Activated CD4-positive, alpha-beta T cell treated with anti-CD3 and anti-CD28 coated beads, Interleukin-2, amount 10 ng/mL, durations not matched to agents 24 days and 14 days (primary cell): ENCODE measurements at places on chromosomes 11 and 22. TPM values are rescaled to one million over a fixed set of nuclear protein-coding genes. Genes with fewer than 3 reads are reported as not detected.

Gene RAG1
- total RNA-seq: 0.14 TPM in 1 of 2 replicates, not detected in the other

GRCh38 chr11:115450519-115450918, 53.7 kb downstream of the CADM1 start:
- no peaks in the 10 kb centered on the region for H3K27me3 ChIP-seq
- H3K27ac ChIP-seq: no peak overlapping the region
- no peaks in the 10 kb centered on the region for H3K36me3 ChIP-seq
- H3K4me3 ChIP-seq: no peak overlapping the region

DNA sequence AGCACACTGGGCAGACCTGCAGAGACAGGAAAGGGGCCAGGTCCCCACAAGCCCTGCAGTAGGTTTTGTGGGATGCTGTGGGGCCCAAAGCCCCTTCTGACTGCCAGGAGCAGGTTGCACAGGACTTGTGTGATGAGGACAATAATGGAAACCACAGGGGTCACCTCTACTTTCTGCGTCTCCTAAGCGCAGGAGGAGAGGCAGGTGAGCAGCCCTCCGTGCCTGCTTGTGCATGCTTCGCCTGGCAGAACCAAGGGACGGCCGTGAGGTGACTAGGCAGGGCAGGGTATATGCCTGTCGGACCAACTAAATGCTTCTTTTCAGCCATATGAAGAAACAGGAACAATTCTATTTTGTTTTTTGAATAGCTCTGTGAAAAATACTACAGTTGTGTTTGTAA, 77.9 kb upstream of the PITPNB start:
- no peaks in the 10 kb centered on the region for H3K27me3 ChIP-seq
- no peaks in the 10 kb centered on the region for H3K4me1 ChIP-seq
- no peaks in the 10 kb centered on the region for H3K36me3 ChIP-seq
- H3K4me3 ChIP-seq: no peak overlapping the region

GRCh38 chr11:121964591-121964990, 151.4 kb downstream of the BLID start:
- H3K4me3 ChIP-seq: no peak overlapping the region
- no peaks in the 10 kb centered on the region for H3K36me3 ChIP-seq
- no peaks in the 10 kb centered on the region for H3K27me3 ChIP-seq
- no peak for DNase-seq

DNA sequence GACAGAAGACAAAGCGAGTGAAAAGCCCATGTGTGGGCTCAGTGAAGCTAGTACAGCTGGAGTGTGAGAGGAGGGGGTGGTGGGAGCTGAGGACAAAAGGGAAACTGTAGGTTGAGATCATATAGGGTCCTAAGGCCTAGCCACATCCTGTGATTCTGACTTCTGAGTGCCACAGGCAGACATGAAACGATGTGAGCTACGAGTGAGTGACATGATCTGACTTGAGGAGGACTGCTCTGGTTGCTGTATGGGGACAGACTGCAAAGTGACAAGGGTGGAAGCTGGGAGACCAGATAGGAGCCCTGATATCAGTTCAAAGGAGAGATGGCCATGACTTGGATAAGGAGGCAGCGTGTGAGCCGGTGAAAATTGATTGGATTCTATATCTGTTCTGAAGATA, 85.4 kb downstream of the MICAL2 start:
- peaks cover 70% of the 10 kb centered on the region for H3K4me1 ChIP-seq
- peak; percentile 90 for DNase-seq

DNA sequence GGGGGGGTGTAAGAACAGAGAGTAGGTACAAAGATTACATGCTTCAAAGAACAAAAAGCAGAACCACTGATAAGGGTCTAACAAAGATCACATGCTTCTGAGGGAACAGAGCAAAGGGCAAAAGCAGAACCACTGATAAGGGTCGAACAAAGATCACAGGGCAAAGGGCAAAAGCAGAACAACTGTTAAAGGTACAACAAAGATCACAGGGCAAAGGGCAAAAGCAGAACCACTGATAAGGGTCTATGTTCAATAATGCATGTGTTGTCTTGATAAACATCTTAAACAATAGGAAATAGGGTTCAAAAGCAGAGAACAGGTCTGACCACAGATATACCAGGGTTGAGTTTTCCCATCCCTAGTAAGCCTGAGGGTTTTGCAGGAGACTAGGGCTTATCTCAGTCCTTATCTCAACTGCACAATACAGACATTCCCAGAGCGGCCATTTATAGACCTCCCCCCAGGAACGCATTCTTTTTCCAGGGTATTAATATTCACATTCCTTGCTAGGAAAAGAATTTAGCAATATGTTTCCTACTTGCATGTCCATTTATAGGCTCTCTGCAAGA, 81.9 kb upstream of the PGR start:
- no peaks in the 10 kb centered on the region for H3K36me3 ChIP-seq
- no peaks in the 10 kb centered on the region for H3K4me1 ChIP-seq
- H3K4me3 ChIP-seq: no peak overlapping the region
- H3K27me3 ChIP-seq: no peaks in the 10 kb centered on the region
- DNase-seq: no peak

GRCh38 chr11:130125638-130126037, 33.9 kb upstream of the ST14 start:
- peaks cover 11% of the 10 kb centered on the region for H3K4me1 ChIP-seq
- no peak overlapping the region for H3K27ac ChIP-seq
- DNase-seq: no peak
- no peak overlapping the region for H3K4me3 ChIP-seq
- peaks cover 30% of the 10 kb centered on the region for H3K36me3 ChIP-seq

DNA sequence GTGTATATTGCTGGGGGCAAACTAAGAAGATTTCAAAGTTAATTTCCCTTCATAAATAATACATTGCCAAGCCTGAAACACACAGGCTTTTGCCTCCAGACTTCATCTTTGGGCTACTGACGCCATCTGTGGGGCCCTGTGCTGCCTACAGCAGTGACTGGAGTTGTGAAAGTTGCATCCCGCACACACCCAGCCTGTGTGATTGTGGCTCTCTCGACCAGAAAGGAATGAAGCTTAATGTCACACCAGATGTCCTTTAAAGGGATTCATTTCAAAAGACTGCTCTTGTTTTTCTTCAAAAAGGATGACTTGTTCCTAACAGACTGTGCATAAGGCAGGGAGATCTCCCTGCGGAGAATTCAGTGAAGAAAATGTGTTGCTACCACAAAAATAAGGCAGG, 210.5 kb downstream of the FAM181B start:
- H3K27me3 ChIP-seq: no peaks in the 10 kb centered on the region
- no peak for DNase-seq
- no peaks in the 10 kb centered on the region for H3K36me3 ChIP-seq
- H3K4me3 ChIP-seq: no peak overlapping the region
